Glutamatergic neuron (in vitro differentiated cells): ENCODE measurements at places on chromosomes 12 and 14.

- no peak for DNase-seq
Measured at GRCh38 chr14:105974902-105975301, 448.5 kb downstream of the TMEM121 start.

GRCh38 chr12:45509187-45509586 is 220.3 kb upstream of the ARID2 start:
- no peak for DNase-seq

DNA sequence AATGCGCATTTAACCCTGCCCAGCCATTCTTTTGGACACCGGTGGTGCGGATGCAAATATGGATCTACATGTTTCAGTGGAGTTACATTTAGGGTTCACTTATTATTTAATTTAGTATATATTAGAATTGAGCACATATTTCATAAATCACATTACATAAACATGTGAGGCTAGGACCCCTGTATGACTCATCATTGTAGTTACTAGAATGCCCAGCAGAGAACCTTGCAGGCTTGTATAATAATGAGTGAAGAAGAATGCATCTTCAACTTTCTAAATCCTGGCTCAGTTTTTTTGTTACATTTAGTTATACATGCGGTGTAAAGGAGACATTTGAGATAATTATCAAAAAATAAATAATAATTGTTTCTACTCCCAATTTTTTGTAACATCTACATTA is 369.0 kb downstream of the ATP23 start:
- no peak for DNase-seq

DNA sequence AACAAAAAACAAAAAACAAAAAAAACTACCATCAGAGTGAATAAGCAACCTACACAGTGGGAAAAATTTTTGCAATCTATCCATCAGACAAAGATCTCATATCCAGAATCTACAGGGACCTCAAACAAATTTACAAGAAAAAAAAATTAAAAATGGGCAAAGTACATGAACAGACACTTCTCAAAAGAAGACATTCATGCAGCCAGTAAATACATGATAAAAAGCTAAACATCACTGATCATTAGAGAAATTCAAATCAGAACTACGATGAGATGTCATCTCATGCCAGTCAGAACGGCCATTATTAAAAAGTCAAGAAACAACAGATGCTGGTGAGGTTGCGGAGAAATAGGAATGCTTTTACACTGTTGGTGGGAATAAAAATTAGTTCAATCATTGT is 466.5 kb upstream of the ATXN7L3B start:
- no peak for DNase-seq

DNA sequence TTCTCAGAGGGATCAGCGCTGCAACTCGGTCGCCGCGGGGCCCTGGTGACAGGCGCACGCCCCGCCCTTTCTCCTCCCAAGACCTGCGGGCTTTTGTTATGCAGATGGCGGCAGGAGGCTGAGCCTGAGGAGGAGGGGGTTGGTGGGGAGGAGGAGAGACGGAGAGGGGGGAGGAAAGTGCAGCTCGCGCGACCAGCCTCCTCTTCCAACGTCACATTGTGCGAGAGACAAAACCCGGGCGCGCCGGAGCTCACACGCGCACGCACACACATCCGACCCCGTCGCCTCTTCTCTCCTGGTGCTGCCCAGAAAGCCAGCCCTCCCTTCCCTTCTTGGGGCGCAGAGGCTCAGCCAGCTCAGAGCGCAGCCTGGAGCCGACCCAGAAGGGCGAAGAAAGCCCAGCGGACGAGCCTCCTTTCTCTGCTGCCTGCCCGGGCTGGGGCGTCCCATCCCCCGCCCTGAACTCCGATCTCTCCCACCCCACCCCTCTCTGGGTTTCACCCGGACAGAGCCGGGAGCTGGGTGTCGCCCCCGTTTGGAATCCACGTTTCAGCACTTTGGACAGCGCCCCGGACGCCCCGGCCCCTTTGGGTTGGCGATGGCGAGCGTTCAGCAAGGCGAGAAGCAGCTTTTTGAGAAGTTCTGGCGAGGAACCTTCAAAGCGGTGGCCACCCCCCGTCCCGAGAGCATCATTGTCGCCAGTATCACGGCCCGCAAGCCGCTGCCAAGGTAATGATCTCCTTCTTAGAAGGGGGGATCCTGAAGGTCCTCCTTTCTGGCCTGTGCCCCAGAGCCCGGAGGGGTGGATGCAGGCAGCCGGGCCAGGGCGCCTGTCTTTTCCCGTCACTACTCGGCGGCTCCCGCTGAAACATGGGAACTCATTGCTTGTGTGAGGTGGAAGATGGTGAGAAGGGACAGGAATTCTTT is at the start of gene SRRM4:
SRRM4 (plus strand) TSS at position 257 of the 927 bp plus-strand sequence; CDS start at position 599, 342 bp downstream.
- DNase-seq, result peak; percentile 97

- peak; percentile 79 for DNase-seq
Measured at GRCh38 chr14:24232121-24232644, at the start of gene NEDD8. TSS of gene NEDD8 (minus strand) at chr14:24232367. CDS start at chr14:24232267, 100 bp downstream.

DNA sequence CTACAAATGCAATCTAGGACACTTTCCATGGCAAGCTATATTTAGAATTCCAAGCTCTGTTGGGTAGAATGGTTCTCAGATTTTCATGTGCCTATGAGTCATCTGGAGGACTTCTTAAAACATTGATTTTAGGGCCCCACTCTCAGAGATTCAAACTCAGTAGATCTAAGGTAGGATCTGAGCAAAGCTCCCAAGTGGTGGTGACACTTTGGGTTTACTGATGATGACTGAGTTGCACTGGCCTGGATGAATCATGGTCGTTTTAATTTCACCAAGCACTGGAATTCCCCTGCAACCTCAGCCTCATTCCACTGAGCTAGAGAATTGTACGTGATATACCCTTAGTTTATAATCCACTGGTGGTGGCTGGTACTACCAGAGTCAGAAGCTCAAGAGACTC is 86.5 kb downstream of the PPM1H start:
- DNase-seq, result no peak

GRCh38 chr12:82690006-82690405 is 3.3 kb downstream of the TMTC2 start:
- DNase-seq, result no peak

GRCh38 chr12:78210894-78211302 is 380.2 kb downstream of the NAV3 start:
- no peak for DNase-seq

DNA sequence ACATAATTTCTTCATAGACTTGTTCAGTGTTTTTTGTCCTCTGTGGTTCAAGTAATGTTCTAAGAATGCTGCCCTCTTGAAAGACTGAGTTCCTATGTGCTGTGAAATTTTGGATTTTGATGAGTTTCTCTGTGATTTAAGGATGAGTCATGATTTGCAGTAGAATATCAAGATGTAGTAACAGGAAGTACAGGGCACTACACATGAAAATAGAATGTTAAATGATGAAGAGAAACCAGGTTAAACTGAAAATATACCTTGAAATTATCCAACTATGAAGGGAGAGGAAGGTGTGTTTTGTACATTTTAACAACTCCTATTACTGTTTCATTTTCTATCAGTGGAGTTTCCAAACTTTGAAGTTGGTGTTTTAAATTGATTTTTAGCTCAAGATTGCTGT is 4.8 kb downstream of the ELK3 start:
- DNase-seq, result no peak

- no peak for DNase-seq
Measured at GRCh38 chr14:32623300-32624093, 294.4 kb downstream of the AKAP6 start.

DNA sequence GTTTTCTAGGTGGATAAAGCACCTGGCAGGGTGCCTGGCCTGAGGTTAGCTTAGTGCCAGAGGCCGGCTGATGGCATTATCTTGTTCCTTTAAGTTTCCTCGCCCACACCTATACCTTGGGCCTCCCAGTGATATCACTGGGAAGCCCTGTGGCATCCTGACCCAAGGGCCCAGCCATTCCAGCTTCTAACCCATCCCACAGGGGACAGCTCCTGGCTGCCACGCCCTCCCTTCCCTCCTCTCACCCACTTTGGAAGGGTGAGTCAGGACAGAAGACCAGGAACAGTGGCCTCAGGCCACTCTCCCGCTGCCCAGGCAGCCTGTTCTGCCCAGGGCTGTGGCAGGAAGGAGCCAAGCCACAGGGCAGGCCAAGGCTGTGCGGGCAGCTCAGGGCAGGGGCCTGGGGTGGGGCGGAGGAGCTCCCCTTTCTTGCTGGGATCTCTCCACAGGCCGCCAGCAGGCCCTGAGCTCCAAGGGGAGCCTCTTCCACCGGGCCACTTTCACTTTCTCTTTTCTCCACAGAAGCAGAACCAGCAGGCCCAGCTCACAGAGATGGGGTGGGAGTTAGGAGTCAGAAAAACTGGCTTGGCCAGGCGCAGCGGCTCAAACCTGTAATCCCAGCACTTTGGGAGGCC is 75.1 kb downstream of the IRF2BPL start:
- no peak for DNase-seq

- no peak for DNase-seq
Measured at GRCh38 chr12:31006416-31007152, 67.1 kb upstream of the DDX11 start.

- DNase-seq, result no peak
Measured at GRCh38 chr12:119730381-119730780, 62.4 kb downstream of the PRKAB1 start.

DNA sequence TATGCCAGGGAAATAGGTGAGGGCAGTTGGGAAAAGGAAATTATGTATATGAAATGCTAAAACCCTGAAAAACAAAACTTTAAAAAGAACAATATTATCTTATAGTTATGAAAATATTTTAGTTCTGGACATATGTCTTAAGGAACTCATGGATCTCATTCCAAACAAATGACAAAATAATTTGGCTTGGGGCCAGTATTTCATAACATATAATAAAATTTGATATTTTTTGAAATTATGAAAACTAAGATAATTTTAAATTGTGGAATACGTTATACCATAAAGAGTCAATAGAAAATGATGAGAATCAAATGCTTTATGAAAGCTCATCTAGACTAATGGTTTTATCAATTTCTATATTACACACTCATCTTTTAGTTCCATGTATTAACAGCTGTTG is 173.8 kb upstream of the DCN start:
- DNase-seq, result no peak

- DNase-seq, result no peak
Measured at GRCh38 chr14:27318774-27319420, 721.1 kb upstream of the NOVA1 start.

- no peak for DNase-seq
Measured at GRCh38 chr14:69325646-69326265, 65.8 kb downstream of the GALNT16 start.

- DNase-seq, result no peak
Measured at GRCh38 chr12:53735556-53735955, 8.3 kb upstream of the CALCOCO1 start.

GRCh38 chr14:49875640-49876198 is 17.2 kb upstream of the ARF6 start:
- DNase-seq, result no peak

DNA sequence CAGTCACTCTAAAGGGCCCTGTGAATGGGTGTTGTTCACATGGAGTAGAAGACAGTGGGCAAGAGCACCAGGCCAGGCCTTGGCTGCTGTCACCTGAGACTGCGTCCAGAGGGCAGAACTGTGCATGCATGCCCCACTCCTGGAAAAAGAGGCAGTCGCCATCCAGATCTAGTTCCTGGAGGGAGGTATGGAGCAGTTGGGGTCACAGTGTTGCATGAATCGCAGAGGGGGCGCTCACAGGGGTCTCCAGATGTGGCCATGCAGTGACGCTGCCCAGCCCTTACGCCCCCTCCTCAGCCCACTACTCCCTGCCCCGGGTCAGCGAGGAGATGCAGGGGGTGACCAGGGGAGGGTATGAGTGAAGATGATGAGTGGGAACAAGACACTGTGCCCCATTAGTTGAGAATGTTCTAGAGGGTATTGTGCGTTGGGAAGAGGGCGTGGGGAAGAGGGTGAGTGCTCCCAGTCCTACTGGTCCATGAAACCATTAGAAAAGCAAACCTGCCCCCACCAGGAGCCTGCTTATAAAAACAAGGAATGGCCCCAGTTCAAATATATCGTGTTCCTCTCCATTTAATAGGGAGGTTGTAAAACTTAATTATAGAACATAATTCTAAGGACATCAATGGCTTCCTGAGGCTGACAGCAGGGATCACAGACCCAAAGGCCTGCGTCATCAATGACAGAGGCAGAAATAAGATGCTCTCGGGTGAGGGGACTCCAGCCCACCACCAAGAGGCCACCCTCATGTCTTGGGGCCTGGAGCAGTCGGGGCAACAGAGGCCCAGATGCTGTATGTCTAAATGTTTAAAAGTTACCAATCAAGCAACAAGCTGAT is 32.2 kb upstream of the BCL7A start:
- no peak for DNase-seq

GRCh38 chr12:63941166-63941800 is 96.8 kb downstream of the SRGAP1 start:
- no peak for DNase-seq

- DNase-seq, result no peak
Measured at GRCh38 chr14:27061299-27061698, 463.5 kb upstream of the NOVA1 start.

GRCh38 chr14:60090864-60091519 is 731 bp upstream of the PCNX4 start:
- no peak for DNase-seq

- DNase-seq, result no peak
Measured at GRCh38 chr12:21538061-21538653, 12.1 kb downstream of the SPX start.

GRCh38 chr12:52870361-52871290 is 21.8 kb upstream of the KRT78 start:
- DNase-seq, result peak; percentile 86
